ENCODE measurements at places on chromosomes 7 and 10.
A peak's percentile ranks its signal among the peaks of the same experiment; 100 is the strongest.

- peak; percentile 29 for DNase-seq
Observed at GRCh38 chr10:114544045-114544659, 113.9 kb downstream of the ABLIM1 start.

DNA sequence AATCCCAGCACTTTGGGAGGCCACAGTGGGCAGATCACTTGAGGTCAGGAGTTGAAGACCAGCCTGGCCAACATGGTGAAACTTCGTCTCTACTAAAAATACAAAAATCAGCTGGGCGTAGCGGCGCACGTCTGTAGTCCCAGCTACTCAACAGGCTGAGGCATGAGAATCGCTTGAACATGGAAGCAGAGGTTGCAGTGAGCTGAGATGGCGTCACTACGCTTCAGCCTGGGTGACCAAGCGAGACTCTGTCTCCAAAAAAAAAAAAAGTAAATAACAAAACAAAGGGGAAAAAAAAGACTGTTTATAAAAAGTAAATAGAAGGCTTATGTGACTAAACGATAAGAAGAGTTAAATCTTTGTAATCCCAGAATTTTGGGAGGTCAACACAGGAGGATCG is 15.0 kb upstream of the DNMBP start:
- DNase-seq: no peak

DNA sequence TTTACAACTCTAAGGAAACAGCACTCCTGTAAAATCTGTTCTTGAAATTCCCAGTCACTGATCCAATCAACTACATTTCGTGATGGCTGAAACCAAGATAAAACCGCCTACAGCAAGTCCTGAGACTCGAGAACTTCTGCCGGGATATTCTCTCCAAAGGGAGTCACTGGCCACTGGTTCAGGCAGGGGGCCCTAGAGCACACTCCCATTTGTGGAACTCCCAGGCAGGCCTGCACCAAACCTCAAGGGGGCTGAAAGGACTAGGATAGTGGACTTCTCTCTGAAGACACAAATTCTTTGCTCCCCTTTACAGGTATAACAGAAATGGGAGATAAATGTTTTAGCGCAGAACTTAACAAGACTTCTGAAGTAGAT is 16.3 kb downstream of the CYTH3 start:
- DNase-seq: no peak

DNA sequence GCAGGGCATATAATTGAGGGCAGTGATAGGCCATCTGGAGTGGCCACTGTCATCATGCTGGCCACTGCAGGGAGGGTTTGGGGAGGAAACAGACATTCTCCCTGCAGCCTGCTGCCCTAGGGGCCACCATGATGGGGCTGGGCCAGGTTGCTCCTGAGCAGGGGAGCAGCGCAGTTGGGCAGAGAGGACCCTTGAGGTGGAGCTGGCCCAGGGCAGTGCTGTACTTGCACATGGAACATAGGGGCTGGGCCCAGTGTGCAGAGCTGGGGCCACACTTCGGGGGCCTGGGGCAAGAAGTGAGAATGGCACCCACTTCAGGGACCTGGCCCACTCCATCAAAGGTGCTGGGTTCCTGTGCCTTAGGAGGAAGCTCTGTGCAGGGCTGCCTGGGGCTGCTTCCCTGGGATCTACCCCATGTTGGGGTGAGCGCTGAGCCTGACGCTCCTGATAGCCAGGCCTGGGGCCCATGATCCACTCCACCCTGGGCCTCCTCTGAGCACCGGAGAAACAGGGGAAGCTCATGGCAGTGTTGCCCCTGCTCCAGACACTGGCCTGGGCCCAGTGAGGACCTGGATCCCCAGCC is 21.3 kb upstream of the NUB1 start:
- DNase-seq: no peak

DNA sequence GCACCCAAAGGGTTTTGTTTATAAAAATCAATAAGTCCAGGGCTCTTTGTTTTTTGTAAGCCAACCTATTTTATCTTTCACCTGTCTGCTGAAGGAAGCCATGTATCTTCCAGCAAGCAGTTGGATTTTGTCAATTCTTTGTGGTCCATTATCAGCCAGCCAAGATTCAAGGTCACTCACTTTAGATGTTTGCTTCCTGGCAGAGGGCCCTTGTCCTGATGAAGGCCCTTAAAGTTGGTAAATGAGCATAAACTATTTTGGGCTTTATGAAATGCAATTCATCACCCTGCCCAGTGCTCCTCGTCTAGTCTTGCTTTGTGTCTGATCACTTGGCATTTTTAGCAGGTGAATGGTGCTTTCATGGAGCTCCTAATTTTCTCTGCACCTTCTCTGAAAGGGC is 1004.2 kb downstream of the GRID1 start:
- no peak for DNase-seq
